Stimulated activated CD4-positive, alpha-beta T cell treated with anti-CD3 and anti-CD28 coated beads, TNF-alpha, amount 100 ng/mL, for 48 hours (primary cell): ENCODE measurements at places on chromosomes 6 and 20.

DNA sequence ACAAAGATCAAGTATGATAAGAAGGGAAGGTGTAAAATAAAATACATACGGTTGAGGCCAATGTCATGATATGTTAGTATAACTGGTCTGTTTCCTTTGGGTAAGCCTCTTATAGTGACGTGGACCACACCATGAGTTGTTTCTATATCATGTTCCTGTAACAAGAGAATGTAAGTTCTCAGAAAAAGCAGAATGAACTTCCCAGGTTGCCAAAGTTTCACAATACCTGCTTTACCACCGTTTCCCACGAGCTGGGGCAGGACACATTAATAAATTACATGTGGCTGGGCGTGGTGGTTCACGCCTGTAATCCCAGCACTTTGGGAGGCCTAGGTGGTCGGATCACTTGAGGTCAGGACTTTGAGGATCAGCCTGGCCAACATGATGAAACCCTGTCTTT lies 42.6 kb upstream of the SLA2 start:
- no peak for DNase-seq

DNA sequence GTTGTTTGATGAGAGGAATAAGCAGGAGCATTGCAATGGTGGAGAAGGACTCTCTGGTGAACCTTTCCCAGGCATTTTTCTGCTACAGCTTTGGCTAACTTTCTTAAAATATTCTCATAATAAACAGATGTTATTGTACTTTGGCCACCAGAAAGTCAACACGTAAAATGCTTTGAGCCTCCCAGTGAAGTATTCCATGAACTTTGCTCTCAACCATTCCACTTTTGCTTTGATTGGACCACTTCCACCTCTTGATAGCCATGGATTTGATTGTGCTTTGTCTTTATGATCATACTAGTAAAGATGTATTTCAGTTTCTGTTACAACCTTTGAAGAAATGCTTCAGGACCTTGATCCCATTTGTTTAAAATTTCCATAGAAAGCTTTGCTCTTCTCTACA lies 241.1 kb downstream of the TENT5A start:
- no peak for DNase-seq

GRCh38 chr6:163708466-163708865 lies 293.9 kb downstream of the QKI start:
- no peak for DNase-seq

DNA sequence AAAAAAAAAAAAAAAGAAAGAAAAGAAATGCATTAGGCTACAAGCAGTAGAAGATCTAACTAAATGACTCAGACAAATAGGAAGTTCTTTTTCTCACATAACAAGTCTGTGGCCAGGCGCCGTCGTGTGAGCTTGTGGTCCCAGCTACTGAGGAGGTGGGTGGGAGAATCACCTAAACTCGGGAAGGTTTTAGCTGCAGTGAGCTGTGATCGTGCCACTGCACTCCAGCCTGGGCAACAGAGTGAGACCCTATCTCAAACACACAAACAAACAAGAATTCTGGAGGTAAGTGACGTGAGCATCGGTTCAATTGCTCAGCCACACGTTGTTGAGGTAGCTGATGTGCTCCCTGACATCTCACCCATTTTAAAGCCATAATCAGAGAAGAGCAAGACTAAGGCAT lies 37.9 kb upstream of the SLC23A2 start:
- DNase-seq = no peak

DNA sequence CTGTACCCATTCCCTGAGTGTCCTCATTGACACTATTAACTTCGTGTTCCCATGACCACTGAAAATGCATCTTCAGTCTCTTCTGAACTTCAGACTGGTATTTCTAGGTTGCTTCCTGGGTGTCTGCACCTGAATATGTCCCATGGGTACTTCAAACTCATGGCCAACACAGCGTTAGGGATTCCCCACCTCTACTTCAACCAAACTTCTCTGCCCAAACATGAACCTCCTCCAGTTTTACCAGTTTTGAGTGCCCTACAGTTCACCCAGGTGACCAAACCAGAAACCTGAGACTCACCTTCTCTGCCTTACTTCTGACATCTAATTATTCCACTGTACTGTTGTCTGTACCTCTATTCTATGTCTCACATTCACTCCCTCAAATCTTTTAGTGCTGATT lies 99.5 kb upstream of the SUPT3H start:
- DNase-seq = no peak
